ENCODE measurements at places on chromosomes 2 and 18. TPM values are rescaled to one million over a fixed set of nuclear protein-coding genes. Genes with fewer than 3 reads are reported as not detected.

DNA sequence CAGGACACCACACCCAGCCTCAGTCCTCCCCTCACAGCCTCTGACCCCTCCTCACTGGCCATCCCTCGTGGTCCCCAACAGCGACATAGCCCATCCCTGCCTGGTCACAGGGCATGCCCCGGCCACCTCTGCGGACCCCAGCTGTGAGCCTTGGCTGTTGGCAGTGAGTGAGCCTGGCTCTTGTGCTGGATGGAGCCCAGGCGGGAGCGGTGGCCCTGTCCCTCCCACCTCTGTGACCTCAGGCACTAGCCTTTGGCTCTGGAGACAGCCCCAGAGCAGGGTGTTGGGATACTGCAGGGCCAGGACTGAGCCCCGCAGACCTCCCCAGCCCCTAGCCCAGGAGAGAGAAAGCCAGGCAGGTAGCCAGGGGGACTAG, 7.9 kb downstream of the DES start:
- DNase-seq, result no peak

Gene PSD4
- total RNA-seq, result 117 TPM

DNA sequence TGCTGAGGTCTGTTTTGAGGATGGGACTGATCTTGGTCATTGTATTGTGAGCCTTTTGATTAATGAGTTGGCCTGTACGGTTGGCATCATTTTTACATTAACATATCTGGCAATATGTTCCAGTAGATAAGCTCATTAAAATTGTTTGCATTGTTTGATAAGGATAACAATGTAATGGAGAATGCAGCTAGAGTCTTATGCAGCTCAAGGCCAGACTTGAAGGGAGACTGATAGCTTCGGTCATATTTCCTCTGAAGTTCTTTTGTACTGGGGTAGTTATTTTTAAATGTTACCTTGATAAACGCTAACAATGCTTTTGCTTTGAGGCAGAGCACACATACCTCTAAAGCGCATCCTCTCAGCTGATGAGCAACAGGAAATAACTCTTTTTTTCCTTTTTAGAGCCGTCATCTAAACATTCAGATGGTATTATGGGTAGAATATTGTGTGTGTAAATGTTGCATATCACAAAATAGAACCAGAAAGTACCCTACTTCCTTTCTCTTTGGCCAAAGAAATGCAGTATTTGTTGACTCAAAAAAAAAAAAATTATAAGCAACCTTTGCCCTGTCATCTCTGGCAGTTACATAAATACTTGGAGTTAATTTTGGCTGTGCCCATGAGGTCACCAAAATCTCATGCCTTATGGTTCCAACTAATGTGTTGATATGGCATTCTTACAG, 1.3 kb downstream of the MAPRE2 start:
- no peak for DNase-seq

Gene C1QL2
- total RNA-seq, result not detected

GRCh38 chr2:134217351-134217750, 36.5 kb upstream of the MGAT5 start:
- DNase-seq, result no peak

Gene TUBB8B
- total RNA-seq, result not detected

Gene LHCGR
- 0.11 TPM for total RNA-seq

GRCh38 chr2:205627085-205627484, 55.2 kb upstream of the NRP2 start:
- DNase-seq, result no peak

GRCh38 chr2:9744256-9745004, 98.8 kb upstream of the TAF1B start:
- DNase-seq, result no peak

- no peak for DNase-seq
These were observed 237.1 kb downstream of the TTC32 start for GRCh38 chr2:19664646-19665045.

DNA sequence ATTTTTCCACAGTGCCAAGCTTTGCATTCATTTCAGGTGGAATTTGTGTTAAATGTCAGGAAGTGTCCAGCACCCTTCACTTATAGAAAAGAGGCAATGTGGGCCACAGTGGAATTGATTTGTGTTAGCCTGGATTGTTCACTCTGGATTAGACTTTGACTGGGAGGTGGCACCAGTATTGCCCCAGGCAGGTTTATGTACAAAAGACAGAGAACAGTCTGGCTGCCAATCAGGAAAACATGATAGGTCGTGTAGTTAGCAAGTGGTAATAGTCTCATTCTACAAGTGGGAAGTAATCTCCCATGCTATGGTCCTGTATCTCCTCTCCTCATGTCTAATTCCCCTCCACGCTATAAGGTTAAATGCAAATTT, 45.6 kb downstream of the RAB27B start:
- DNase-seq, result no peak

DNA sequence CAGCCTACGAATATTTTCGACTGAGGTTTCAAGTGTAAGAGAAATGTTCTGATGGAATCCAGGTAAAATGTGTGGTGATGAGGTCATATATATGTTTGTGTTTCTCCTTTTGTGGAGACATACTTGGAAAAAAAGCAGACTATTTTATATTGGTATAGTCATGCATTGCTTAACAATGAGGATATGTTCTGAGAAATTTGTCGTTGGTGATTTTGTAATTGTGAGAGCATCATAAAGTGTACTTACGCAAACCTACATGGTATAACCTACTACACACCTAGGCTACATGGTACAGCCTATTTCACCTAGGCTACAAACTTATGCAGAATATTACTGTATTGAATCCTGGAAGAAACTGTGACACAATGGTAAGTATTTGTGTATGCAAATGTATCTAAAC, 1849.9 kb upstream of the CELF4 start:
- no peak for DNase-seq

- DNase-seq, result no peak
These were observed at the start of gene CD302 for GRCh38 chr2:159797543-159798375. CD302 (minus strand) TSS chr2:159798208; CDS start chr2:159798198, 10 bp downstream.

- DNase-seq, result peak; percentile 72
These were observed 8.4 kb upstream of the ARID5A start for GRCh38 chr2:96528006-96528699.
